ENCODE measurements at places on chromosomes 5 and 9. TPM values are rescaled to one million over a fixed set of nuclear protein-coding genes. Genes with fewer than 3 reads are reported as not detected.

GRIN1 gene
- total RNA-seq, result 16.2 TPM

EPB41L4B gene
- 21.8 TPM for total RNA-seq

GRCh38 chr9:136721339-136722092 is 9.1 kb downstream of the DIPK1B start:
- H3K36me3 ChIP-seq, result peaks cover 100% of the 10 kb centered on the region
- H3K27me3 ChIP-seq, result no peaks in the 10 kb centered on the region
- peak overlapping the region; percentile 79 for H3K27ac ChIP-seq

GRCh38 chr9:109886041-109886440 is 106.0 kb downstream of the PALM2AKAP2 start:
- no peak for DNase-seq
- no peak overlapping the region for H3K4me3 ChIP-seq
- H3K36me3 ChIP-seq, result no peaks in the 10 kb centered on the region
- H3K4me1 ChIP-seq, result peaks cover 2% of the 10 kb centered on the region
- no peaks in the 10 kb centered on the region for H3K27me3 ChIP-seq

DNA sequence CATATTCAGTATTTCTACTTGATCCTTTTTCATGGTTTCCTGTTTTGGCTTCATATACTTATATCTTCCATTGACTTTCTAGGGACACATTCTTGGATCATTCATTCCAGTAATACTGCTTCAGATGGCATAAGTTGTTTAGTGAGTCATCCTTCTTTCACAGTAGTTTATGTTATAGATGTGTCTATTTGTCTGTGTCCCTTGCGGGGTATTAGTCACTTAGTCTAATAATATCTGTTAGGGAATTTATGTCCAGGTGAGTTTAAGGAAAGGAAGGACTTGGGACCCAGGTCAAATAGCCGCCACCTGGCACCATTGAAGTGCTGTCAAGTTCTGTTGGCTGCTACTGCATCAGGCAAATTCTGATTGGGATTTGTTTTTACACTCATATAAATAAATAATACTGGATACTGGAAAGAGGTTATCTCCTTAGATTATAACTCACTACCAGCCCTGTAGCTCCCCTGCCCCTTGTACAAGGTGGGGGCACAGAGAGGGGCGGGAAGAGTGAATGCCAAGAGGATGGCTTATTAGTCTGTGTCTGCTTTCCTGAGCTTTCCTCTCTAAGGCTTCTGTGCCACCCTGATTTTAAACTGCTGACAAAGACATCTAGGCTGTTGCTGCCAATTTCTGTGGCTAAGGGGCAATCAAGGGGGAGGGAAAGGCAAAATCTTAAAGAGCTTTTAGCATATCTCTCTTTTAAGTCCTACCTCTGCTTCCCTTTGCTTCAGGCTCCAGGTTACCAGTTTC is 64.9 kb downstream of the CDC42SE2 start:
- H3K27me3 ChIP-seq, result no peaks in the 10 kb centered on the region
- H3K36me3 ChIP-seq, result no peaks in the 10 kb centered on the region
- peak; percentile 39 for DNase-seq
- no peak overlapping the region for H3K27ac ChIP-seq

- H3K36me3 ChIP-seq, result peaks cover 53% of the 10 kb centered on the region
- H3K4me1 ChIP-seq, result no peaks in the 10 kb centered on the region
- H3K27me3 ChIP-seq, result no peaks in the 10 kb centered on the region
- no peak overlapping the region for H3K4me3 ChIP-seq
These were observed 185.8 kb downstream of the CDK5RAP2 start for GRCh38 chr9:120394058-120394669.

GRCh38 chr5:2113348-2114131 is 230.8 kb upstream of the IRX4 start:
- H3K4me3 ChIP-seq, result no peak overlapping the region
- H3K4me1 ChIP-seq, result peaks cover 17% of the 10 kb centered on the region
- no peak for DNase-seq
- H3K36me3 ChIP-seq, result no peaks in the 10 kb centered on the region

DNA sequence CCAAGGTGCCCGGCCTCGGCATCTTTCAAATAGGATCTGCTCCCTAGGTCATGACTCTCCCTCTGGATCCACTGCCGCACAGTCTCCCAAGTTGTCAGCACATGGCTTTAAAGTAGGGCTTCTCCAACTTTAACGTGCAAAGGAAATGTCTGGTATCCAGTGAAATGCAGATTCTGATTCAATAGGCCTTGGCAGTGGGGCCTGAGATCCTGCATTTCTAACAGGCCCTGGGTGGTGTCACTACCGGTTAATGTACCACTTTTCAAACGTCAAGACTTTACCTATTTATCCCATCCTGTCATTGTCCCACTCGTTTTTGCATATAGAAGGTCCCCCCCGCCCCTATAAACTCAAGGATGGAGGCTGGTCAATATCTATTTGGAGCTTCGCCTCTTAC is 137.6 kb upstream of the ZNF618 start:
- no peak for DNase-seq
- peaks cover 3% of the 10 kb centered on the region for H3K4me1 ChIP-seq
- H3K36me3 ChIP-seq, result no peaks in the 10 kb centered on the region
- no peaks in the 10 kb centered on the region for H3K27me3 ChIP-seq
- no peak overlapping the region for H3K4me3 ChIP-seq

Measured in spinal cord (tissue), 10 donors.